Mesendoderm (in vitro differentiated cells): ENCODE measurements at places on chromosomes 6 and 20.

DNA sequence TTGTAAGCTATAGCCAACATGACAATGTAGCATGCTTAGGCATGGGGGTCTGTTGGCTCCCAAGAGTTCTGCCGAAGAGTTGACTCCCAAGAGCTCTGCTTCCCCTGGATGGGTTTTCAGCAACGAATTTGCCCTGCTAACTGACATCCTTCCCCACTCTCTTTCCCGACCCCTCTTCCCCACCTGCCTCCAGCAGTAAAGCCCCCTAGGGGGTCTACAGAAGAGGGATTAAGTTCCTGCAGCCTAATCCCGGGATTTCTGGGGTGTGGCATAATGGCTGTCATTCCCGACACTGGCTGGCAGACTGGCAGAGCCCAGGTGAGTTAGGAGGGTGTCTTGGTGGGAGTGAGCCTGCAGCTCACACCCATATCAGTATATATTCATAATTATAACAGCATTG lies 121.0 kb upstream of the ZNF184 start:
- DNase-seq: no peak
- H3K27me3 ChIP-seq: peaks cover 3% of the 10 kb centered on the region
- peak overlapping the region; percentile 13 for H3K4me3 ChIP-seq
- no peaks in the 10 kb centered on the region for H3K36me3 ChIP-seq
- H3K4me1 ChIP-seq: peaks cover 3% of the 10 kb centered on the region

DNA sequence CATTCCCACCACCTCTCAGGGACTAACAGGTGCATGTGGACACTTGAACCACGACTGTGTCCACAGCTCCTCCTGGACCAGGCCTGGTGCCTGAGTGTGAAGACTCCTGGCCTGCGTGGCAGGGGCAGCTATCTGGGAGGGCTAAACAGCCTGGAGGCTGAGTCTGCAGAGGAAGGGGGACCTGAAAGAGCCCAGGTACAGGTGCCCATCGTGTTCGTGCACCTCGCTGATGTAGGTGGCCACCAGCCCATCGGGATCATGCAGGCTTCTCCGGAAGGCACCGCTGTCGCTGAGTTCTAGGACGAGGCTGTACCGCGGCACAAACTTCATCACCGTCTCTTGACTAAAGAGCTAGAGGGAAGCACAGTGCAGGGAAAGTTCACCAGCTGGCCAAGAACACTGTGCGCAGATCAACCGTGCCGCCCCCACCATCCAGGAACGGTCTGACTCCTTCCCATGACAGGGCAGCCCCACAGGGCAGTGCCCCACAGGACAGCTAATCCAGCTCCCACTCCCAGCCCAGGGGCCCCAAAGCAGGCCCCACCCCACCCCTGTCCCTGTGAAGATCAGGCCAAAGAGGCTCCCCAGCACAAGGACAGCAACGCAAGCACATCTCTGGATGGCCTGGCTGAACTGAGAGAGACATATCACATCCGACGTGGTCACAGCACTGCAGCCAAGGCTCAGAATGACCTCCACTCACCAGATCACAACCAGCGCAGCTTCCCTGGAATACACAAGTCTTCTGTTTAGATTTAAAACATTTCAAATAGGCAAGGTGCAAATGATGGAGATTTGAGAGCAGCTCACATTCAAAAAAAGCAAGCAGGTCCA lies 14.8 kb downstream of the CST7 start:
- no peak overlapping the region for H3K27ac ChIP-seq
- no peak for DNase-seq
- H3K4me1 ChIP-seq: no peaks in the 10 kb centered on the region
- peaks cover 8% of the 10 kb centered on the region for H3K36me3 ChIP-seq

DNA sequence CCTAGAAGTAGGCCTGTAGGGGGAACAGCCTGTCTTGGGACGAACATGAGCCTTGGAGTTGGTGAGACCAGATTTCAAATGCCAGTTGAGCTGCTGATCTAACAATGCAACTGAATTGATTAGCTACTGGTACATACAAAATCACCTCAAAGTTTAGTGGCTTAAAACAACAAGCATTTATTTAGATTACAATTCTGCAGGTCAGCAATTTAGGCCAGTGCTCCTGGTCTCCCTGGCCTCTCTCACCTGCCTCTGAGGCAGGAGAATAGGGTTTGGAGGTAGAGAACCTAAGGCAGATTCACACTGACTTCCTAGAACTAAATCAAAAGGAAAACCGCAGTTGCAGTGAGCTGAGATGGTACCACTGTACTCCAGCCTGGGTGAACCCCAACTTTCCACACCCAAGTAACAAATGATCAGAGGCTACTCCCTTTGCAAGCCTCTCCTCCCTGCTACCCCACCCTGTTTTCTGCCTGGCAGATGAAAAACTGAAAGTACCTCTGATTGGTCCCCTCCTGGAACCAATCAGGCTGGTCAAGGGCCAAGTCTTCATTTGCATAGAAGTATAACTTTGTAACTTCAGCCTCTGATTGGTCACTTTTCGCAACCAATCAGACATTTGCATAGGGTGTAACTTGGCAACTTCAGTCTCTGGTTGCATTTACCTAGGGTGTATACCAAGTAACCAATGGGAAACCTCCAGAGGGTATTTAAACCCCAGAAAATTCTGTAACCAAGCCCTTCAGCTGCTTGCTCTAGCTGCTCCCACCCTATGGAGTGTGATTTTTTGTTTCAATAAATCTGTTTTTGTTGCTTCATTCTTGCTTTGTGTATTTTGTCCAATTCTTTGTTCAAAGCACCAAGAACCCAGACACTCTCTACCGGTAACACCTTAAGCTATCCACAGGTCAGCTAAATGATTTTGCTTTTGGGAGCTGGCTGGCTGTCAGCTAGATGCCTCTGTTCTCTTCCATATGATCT lies 8.1 kb upstream of the UBR2 start:
- H3K36me3 ChIP-seq: no peaks in the 10 kb centered on the region
- H3K4me1 ChIP-seq: no peaks in the 10 kb centered on the region

DNA sequence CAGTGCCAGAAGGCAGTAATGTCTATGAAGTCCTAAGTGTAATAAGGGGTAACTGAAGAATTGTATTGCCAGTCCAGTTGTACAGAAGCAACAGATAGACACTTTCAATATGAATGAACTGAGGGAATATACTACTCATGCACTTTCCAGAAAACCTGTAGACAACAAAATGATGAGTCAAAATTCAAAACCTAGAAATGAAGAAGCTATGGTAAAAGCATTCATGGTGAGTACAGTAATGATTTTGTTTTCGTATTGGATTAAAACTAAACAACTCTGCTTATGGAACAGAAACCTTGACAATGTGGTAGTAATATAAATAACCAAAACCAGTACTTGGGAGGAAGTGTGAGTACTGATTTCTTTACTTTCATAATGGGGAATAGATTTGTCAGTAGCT lies 35.0 kb downstream of the ARMC2 start:
- H3K36me3 ChIP-seq: no peaks in the 10 kb centered on the region
- H3K4me3 ChIP-seq: no peak overlapping the region
- no peak for DNase-seq
- no peak overlapping the region for H3K27ac ChIP-seq
- H3K4me1 ChIP-seq: no peaks in the 10 kb centered on the region
- no peaks in the 10 kb centered on the region for H3K27me3 ChIP-seq

GRCh38 chr20:47795214-47795907 lies 10.1 kb upstream of the SULF2 start:
- no peak overlapping the region for H3K4me3 ChIP-seq
- H3K36me3 ChIP-seq: no peaks in the 10 kb centered on the region
- DNase-seq: no peak
- no peaks in the 10 kb centered on the region for H3K27me3 ChIP-seq
- no peaks in the 10 kb centered on the region for H3K4me1 ChIP-seq

DNA sequence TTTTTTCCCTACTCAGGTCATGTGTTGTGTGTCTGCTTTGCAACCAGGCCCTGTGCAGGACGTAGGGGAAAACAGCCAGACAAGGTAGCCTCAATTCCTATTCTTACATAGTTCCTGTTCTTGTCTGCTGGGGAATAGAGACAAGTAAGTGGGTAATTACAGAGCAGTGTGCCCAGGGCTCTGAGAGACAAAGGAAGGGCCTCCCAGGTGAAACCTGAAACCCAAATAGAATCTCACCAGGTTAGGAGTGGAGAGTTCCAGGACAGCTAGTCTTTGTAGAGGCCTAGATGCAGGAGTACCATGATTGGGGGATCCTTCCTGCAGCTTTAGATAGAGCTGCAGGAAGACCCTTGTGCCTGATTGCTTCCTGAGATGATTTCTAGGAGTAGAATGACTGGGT lies 48.4 kb downstream of the DHX35 start:
- peak; percentile 55 for DNase-seq
- no peaks in the 10 kb centered on the region for H3K4me1 ChIP-seq
- no peaks in the 10 kb centered on the region for H3K27me3 ChIP-seq
- no peak overlapping the region for H3K27ac ChIP-seq
- H3K36me3 ChIP-seq: peaks cover 8% of the 10 kb centered on the region

GRCh38 chr6:75422024-75422639 lies 71.5 kb downstream of the FILIP1 start:
- DNase-seq: no peak
- H3K36me3 ChIP-seq: no peaks in the 10 kb centered on the region
- H3K27me3 ChIP-seq: no peaks in the 10 kb centered on the region
- no peaks in the 10 kb centered on the region for H3K4me1 ChIP-seq
- no peak overlapping the region for H3K4me3 ChIP-seq

- H3K27me3 ChIP-seq: no peaks in the 10 kb centered on the region
- no peaks in the 10 kb centered on the region for H3K36me3 ChIP-seq
- DNase-seq: no peak
- no peak overlapping the region for H3K4me3 ChIP-seq
- H3K4me1 ChIP-seq: no peaks in the 10 kb centered on the region
Measured at GRCh38 chr20:33522256-33522820, 32.4 kb downstream of the CBFA2T2 start.

DNA sequence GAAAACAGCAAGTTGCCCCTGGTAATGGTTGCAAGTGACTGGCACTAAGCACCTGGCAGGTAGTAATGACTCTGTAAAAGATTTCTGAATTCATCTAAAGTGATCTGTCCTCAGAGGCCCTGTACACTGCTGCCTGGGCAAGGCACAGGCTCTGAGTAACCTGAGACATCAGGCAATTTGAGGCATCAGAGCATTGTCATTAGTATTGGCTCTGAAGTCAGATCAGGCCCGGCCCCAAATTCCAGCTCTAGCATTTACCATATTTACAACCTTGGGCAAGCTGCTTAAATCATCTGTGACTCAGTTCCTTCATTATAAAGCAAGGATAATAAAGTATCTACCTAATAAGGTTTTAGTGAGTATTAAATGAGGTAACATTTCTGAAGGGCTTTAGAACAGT lies 17.3 kb upstream of the TENT5A start:
- DNase-seq: no peak
- H3K4me3 ChIP-seq: no peak overlapping the region
- no peaks in the 10 kb centered on the region for H3K36me3 ChIP-seq
- H3K4me1 ChIP-seq: peaks cover 2% of the 10 kb centered on the region
- H3K27ac ChIP-seq: no peak overlapping the region

DNA sequence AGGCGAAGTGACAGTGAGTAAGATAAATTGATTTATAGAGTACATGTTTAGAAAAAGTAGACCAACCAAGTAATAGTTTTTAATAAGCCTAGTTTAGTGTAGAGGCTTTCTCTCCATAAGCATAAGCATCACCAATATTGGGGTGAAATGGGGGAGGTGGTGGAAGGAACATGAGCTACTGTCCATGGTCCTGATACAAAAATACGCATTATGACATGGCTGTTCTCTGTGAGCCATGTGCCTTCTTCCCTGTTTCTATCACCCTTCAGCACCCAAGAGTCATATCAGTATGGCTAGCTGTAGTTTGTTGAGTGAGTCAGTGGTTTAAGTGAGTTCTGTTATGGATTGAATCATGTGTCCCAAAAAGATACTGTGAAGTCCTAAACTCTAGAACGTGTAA lies 150.8 kb downstream of the EDN1 start:
- H3K4me3 ChIP-seq: no peak overlapping the region
- no peak for DNase-seq
- no peak overlapping the region for H3K27ac ChIP-seq
- H3K36me3 ChIP-seq: no peaks in the 10 kb centered on the region
- H3K27me3 ChIP-seq: no peaks in the 10 kb centered on the region

DNA sequence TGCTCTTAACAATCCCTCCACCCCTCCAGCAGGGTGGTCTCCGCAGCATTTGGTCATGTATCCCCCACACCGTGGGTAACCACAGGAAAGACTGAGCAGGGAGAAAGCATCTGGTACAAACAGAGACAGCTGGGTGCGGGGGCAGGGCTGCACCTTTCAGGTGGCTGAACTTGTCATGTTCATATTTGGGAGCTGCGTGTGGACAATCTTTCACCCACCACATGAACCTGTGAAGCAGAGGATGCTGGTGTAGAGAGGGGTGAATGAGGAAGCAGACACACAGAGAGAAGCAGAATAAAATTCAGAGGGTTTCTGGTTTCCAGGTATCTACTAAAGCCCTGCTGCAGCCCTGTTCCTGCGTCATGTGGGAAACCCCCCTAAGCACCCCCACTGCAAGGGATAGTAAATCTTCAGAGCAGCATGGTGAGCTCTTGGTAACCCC lies 8.9 kb downstream of the GFOD1 start:
- no peak overlapping the region for H3K27ac ChIP-seq
- no peaks in the 10 kb centered on the region for H3K36me3 ChIP-seq
- H3K27me3 ChIP-seq: no peaks in the 10 kb centered on the region
- H3K4me1 ChIP-seq: peaks cover 9% of the 10 kb centered on the region
- no peak overlapping the region for H3K4me3 ChIP-seq

DNA sequence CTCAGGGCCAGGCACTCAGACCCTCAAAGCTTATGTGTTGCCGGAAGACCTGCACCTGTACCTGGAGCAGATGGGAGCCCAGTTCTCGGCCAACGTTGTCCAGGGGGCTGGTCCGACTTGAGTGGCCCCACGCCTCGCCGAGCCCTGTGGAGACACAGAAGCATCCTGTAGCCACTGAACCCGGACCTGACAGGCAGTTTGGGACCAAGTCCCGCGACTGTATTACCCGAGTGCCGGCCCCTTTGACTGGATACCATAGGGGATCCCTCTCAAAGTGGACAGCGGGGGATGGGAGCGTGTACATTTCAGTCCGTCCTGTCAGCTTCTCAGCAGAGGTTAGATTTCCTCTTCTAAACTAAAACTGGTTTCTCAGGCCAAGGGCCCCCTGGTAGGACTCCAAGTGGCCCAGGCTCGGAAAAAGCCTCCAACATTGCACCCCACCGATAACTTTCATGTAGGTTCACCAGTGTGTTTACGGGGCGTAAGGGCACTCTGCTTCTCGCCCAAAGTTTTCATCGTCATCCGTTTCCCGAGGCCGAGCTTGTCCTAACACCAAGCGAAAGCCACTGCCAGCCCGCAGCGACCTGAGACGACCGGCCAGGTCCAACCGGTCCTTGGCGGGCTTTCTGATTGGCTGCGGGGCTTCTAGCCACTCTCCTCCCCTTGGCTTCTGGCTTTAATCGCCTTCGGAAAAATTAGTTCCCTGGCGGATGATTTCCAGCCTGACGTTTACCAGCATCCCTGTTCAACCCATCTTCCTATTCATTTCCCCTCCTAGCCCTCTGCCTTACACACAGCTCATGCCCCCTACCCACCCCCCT lies 10.8 kb downstream of the SIM1 start:
- DNase-seq: peak; percentile 84
- peaks cover 98% of the 10 kb centered on the region for H3K27me3 ChIP-seq

DNA sequence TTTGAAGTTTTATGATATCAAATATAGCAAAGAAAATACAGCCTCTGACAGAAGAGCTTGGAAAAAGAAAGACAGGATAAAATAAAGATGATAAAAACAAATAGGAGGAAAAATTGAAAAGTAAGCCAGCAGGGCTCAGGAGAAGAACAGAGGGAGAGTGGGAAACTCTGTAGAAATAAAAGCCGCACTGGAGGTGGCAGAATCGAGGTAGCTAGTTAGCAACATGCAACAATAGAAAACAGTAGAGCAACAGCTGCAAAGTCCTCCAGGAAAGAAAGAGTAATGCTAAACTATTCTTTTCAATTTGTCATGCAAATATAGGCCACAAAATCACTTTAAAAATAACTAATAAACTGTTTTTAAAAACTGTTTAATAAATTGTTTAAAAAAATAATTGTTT lies 28.8 kb downstream of the HBS1L start:
- H3K4me1 ChIP-seq: no peaks in the 10 kb centered on the region
- no peaks in the 10 kb centered on the region for H3K27me3 ChIP-seq
- no peak overlapping the region for H3K27ac ChIP-seq
- H3K4me3 ChIP-seq: no peak overlapping the region
- peaks cover 1% of the 10 kb centered on the region for H3K36me3 ChIP-seq
